ENCODE measurements at places on chromosomes 4 and X.

GRCh38 chrX:100294965-100295364 lies 115.1 kb downstream of the PCDH19 start:
- DNase-seq: no peak

GRCh38 chr4:56066493-56066892 lies 117.7 kb downstream of the CEP135 start:
- no peak for DNase-seq

DNA sequence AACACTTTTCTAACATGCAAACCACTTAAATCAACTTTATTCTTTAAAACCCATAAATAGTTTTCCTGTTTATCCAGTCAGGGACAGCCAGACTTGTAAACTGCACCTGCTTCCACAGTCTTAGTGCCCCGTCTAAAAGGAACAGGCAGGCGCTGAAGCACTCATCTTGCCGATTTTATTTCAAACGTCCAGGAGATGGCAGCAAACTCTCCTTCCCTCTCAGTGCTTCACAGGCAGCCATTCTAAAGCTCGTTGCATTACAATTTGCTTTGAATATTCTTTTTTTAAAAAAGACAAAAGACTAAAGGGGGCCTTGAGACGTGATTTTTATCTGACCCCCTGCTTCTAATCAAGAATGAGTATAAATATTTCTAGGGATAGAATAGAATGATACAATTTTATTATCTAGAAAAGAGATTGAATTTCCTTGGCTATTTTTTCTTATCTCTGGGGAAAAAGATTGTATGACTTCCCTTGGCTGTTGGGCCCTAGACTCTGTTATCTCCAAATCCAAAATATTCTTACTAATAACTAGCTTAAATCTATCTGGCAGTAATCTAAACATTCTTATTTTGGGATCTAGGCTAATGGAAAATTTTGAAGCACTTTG lies 93.6 kb upstream of the MYOZ2 start:
- DNase-seq: peak; percentile 12

DNA sequence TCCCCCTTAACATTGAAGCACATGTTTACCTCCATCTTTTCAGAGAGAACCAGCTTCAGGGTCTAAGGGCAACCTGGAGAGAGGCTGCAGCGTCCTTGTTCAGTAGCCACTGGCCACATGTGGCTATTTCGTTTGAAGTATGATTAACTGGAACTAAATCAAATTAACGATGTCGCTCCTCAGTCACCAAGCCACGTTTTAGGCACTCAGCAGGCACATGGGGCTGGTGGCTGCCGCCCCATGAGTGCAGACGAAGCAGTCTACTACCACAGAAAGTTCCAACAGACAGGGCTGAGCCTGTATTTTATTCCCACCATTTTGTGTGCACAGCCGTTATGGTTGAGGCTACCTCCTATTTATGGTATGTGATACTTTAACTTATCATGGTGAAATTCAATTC lies 99.4 kb downstream of the WFS1 start:
- no peak for DNase-seq

- DNase-seq: no peak
Observed at GRCh38 chr4:56211202-56211601, 176.1 kb downstream of the AASDH start.

- DNase-seq: no peak
Observed at GRCh38 chrX:106935175-106935574, 15.0 kb downstream of the CLDN2 start.

DNA sequence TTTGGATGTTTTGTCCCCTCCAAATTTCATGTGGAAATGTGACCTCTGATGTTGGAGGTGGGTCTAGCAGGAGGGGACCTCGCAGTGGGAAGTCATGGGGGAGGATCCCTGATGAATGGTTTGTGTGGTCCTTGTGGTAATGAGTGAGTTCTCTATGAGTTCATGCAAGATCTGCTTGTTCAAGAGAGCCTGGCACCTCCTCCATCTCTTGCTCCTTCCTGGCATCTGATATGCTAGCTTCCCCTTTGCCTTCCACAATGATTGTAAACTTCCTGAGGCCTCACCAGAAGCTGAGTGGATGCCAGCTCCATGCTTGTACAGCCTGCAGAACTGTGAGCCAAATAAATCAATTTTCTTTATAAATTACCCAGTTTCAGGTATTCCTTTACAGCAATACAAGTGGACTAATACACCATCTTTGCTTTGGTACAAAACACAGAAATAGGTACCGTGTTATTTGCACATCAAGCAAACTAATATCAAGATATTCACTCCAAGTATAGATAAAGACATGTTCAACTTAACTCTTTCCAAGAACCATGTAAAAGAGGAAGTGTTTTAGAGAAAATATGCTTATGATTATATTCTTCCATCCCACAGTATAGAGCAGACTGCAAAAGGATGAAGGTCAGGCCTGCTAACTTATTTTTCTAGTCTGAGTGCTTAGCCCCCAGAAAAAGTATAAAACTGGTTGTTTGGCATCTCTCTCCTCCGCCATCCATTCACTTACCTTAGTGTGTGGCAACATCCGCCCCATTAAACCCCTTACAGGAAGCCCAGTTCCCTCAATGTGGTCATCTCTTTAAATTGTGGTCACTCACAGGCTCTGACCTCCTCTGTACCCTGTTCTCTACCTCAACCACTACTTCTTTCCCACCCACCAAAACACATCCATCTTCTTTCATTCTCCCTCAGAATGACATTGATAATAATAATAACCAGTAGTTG lies 6.7 kb downstream of the ARAP2 start:
- no peak for DNase-seq

GRCh38 chr4:40514497-40514951 lies 115.1 kb downstream of the RBM47 start:
- DNase-seq: no peak

GRCh38 chr4:24260923-24261564 lies 323.3 kb downstream of the DHX15 start:
- DNase-seq: no peak

- DNase-seq: no peak
Observed at GRCh38 chr4:52259978-52260377, 208.9 kb downstream of the SPATA18 start.

DNA sequence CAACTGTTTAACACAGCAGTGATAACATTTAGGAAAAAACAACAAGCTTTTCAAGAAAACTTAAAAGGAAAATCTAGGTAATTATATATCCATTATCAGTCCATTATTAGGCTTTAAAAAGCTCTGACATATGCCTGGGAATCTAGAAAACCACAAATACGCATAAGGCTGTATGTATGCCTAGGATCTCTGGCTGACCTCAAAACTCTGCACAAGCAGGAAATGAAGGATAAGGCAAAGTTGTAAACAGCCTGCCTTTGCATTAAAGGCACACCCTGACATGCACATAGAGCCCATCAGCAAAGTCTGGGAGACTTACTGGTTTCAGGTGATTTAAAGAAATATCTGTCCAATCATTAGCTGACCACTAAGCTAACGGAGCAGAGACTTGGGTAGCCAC lies 14.0 kb downstream of the TIMP1 start:
- DNase-seq: no peak

- DNase-seq: no peak
Observed at GRCh38 chrX:10615931-10616774, 4.2 kb downstream of the MID1 start.

DNA sequence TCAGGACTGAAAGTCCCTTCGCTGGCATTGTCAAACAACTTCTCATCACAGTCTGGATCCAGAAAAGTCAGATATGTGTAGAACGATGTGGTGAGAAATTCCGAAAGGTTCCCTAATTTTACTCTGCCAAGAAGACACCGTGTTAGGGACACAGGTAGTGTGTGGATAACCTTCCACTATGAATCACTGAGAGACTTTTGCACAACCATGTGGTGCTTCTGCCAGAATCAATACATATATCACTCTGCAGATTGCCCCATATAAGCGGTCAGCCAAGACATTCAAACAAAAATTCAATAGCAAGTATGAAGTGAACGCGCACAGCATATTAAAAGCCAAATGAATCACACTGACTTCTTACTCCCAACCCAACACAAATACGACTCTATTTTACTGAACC lies 63.8 kb downstream of the PHKA2 start:
- no peak for DNase-seq

DNA sequence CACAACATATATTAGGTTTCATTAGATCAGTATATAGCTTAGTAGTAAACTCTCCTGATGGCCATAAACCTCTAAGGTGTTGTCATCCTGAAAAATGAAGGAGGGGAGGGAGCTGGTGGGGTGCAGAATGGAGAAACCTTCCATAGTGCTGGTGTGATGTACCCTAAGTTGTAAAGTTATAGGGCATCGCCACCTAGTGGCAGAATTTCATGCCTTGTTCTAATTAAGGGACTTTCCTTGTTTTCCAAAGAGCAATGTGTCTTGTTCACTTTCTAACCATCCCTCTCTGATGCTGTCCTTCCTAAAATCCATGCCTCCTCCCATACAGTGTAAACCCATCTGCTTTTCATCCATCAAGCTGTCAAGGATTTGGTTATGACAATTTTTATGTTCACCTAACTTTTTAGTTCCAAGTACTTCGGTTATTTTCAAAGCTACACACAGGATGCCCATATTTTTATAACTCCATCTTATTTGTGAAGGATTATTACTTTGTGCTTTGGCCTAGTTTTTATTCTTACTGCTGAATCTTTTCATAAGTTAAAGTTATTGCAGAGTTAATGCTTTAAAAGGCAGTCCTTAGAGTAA lies 4.5 kb downstream of the NBDY start:
- peak; percentile 35 for DNase-seq

DNA sequence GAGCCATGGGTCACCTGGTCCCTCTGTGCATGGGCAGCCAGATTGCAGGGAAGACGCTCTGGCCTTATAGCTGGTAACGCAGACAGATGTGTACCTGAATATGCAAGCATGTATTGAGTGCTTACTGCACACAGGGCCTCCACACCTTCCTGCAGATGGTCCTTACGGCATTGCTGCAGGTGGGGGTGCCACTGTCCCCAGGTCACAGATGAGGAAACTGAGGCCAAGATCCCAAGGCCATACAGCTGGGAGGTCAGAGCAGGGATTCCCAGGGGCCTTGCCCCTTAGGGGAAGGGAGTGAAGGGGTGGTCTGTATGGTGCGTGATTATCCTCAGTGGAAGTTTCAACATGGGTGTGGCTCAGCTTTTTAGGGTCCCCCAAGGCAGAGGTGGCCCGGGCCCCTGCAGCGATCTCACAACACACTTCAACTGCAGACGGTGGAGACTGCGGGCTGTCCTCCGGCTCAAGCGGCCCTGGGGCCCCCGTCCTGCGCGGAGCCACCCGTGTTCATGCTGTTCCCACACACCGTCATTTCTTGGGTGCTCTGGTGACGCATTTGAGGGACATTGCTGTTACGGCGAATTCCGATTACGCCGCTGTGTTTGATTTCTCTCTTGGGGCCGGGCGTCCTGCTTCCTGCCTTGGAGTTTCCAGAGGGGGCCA lies 8.1 kb downstream of the DOK7 start:
- DNase-seq: no peak

DNA sequence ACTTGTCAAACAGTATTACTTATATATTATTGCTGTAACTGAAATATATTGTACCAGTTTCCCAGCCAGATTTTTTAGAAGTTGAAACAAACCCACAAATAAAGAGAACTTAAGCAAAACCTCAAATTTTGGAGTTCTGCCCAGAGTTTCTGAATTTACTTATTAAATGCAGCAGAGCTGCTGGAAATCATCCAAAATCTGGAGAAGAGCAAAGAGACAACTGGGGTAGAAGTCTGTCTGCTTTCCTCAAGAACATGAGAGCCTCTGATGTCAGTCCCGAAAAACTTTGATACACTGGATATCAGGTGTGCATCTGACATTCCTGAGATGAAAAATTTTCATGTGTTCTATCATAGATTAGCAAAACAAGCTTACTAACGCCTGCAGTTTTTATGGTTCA lies 325.9 kb downstream of the NR3C2 start:
- no peak for DNase-seq

- no peak for DNase-seq
Observed at GRCh38 chr4:17966312-17966711, 55.2 kb downstream of the LCORL start.

DNA sequence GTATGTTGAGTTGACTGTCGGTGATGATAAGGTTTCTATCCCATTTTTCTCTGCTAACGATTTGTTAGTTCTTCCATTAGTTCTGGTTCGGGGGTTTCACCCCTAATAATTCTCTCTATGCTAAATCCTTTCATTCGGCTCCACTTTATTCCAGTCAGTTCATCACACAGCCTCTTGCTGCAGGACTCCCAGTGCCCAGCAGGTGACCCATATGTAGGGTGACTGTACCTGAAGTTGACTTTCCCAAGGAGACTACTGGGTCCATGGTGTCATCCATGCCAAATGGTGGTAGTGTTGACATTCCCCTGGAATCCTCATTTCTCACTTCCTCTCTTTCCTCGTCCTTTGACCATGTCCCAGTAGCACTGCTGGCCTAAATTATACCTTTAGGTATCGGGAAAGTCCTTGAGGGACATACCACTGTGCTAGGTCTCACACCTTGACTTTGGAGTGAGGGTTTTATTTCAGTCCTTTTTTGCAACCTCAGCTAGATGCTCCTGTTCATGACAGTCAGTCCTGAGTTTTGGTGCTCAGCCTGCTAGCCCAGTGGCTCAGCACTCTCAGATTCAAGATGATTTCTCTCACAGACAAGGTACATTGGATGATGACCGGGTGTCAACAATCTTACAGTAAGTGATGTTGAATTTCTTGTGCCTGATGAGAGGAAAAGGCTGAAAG lies 105.1 kb upstream of the ARHGAP24 start:
- no peak for DNase-seq

DNA sequence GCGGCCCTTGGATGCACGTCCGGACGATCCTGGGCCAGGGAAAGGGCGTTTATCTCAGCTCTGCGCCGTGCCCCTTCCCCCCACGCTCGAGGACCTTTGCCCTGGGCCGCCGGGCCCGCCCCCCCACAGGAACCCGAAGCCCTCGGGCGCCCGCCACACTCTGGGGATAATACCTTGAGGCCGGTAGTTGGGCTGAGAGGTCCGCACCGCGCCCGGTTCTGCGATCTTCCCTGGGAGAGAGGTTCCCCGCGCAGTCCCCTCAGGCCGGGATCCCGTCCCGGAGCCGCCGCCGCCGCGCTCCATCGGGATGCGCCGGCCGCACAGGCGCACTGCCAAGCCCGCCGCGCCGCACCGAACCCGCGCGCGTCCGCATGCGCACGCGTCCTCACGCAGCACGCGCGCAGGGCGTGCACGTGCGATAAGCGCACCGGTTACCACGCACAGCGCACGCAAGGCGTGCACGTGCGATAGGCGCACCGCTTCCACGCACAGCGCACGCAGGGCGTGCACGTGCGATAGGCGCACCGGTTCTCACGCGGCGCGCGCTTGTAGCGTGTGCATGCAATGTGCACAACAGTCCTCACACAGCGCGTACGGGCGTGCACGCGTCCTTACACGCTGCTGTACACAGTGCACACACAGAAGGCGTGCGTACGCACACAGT lies at the start of gene MAP7D2:
TSS of gene MAP7D2 (minus strand) at position 331 of the 664 bp plus-strand sequence. CDS start at position 303, 28 bp downstream.
- DNase-seq: no peak

- DNase-seq: no peak
Observed at GRCh38 chrX:34562006-34562405, 95.1 kb downstream of the TMEM47 start.

GRCh38 chrX:19881559-19881958 lies 5.8 kb downstream of the SH3KBP1 start:
- DNase-seq: no peak
